Karpas-422 (cell line): ENCODE measurements at places on chromosomes 11 and 22. TPM values are rescaled to one million over a fixed set of nuclear protein-coding genes. Genes with fewer than 3 reads are reported as not detected.

NPAS4 gene
- total RNA-seq: not detected in 2 replicates

FXYD6 gene
- total RNA-seq: not detected in 2 replicates

PDGFB gene
- 0.43 and 2.9 TPM in 2 replicates for total RNA-seq

KCNJ1 gene
- total RNA-seq: not detected in 2 replicates

ACR gene
- not detected in 2 replicates for total RNA-seq

DNA sequence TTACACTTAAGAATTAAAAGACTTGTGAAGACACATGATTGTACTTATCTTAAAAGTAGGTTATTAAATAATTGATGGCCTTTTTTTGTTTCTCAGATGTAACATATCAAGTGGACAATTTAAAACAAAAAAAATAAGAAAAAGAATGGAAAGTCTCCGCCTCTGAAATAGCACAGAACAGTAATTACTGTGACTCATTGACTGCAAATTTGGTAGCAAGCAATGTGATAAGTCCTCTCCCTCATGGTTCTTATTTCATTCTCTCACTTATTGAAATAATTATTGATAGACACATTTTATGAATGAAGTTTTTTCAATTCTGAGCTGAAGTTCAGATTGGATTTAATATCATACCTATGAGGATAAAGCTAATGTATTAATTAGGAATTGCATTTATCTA lies 717.9 kb upstream of the LUZP2 start:
- DNase-seq: no peak

DNA sequence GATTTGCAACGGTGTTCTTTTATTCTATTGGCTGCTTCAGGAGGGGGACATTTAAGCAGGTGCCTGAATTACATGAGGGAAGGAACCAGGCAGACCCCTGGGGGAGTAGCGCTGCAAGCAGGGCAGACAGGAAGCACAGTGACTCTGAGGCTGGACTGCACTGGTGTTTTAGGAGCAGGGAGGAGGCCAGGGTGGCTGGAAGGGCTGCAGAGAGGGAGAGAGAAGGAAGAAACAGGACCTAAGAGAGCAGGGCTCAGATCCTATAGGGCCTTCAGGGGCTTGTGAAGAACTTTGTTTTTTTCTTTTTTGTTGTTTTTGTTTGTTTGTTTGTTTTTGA lies 62.5 kb upstream of the SORL1-AS1 start:
- DNase-seq: no peak

DNA sequence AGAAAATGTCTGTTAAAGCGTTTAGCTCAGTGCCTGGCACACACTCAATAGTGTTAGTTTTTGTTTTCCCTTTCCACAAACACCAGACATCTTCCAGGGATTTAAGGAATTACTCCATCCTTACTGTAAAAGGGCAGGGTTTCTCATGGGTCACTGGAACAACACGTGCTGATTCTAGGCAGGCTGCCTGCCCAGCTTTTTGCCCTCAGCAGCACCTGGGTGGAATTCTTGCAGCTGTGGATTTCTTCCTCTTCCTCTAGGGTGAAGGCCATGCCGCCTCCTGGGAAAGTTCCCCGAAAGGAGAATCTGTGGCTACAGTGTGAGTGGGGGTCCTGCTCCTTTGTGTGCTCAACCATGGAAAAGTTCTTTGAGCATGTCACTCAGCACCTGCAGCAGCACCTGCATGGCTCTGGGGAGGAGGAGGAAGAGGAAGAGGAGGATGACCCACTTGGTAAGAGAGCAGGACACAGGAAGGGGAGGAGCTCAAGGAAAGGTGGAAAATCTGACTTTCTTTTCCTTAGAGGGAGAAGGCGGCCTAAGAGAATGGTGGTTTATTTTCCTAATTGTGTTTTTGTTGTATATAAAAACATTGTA lies 5.4 kb downstream of the HINFP start:
- no peak for DNase-seq

DNA sequence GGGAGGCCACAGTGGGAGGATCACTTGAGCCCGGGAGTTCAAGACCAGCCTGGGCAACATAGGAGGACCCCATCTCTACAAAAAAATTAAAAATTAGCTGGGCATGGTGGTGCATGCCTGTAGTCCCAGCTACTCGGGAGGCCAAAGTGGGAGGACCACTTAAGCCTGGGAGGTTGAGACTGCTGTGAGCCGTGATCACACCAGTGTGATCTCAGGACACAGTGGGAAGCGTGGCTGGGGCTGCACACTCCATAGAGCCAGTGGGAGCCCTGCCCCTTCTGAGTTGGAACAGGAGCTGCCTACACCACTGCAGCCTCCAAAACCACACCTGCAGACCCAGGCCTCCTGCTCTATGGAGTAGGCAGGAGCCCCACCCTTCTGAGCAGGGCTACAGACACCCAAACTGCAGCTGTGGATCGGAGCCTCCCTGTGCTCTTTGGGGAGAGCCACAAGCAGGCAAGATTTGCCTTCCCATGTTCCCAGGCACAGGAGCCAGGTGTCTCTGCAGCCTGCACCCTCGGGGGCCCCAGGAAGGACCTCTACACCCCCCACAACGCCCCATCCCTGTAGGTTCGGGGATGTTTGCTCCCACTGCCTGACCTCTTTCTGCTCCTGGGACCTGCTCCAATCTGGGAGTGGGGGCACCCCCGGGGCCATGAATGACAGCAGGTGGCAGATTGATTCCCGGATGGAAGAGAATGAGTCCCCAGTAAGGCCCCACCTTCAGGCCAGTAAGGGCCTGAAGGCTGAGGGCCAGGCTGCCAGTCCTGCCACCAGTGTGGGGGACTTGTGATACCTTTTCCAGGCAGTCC lies 245.4 kb downstream of the BUD13 start:
- DNase-seq: no peak

DNA sequence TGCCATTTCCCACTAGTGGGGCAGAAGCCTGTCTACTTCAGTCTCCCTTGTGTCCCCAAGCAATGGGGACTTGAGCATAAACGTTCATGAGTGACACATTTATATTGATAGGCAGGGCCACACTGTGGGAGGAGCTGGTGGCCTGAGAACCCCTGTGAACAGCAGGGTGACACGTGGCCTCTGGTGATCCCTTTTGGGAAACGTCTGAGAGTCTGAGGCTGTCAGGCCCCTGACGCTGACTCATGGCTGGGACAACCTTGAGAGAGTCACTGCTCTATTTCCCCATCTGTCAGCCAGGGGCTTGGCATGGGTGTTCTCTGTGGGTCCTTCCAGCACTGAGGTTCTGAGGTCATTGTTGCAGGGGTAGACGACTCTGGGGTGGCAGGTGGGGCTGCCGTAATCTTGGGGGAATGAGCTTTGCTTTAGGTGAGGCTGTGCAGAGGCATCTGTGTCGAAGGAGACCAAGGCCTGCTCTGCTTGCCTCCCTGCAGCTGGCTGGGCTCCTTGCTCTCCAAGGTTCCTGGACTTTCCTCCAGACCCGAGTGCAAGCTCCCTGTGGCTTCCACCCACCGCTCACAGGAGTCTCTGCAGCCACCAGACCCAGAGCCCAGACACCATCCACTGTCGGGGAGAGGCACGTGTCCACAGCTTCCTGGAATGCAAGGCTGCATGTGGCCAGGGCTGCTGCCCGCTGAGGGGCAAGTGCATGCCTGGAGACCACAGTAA lies 54.7 kb downstream of the SMIM38 start:
- no peak for DNase-seq

DNA sequence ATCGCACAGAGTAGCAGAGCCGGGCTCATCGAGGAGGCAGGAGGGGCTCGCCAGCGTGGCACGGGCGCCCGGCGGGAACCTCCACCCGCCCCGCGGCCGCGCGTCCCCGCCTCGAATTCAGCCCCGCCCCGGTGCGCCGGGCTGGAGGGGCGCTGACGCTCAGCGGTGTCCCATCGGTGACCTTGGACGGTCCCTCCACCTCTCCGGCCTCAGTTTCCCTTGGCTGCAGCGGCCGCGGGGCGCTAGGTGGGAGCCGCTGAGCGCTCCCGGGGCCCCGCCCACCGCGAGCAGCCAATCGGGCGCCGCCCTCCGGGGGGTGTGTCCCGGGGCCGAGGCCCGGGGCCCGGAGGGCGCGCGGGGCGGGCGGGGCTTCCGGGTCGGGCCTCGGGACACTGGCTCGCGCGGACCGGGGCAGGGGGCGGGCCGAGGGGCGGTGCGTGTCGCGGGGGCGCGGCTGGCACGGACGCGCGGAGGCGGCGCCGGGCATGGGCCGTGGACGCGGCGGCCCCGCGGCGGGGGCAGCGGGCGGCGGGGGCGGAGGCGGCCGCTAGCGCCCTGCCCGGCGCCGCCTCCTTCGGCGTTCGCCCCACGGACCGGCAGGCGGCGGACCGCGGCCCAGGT lies at the start of gene PPARA:
Gene PPARA, plus strand, starts transcription at position 493 of the 621 bp plus-strand sequence. CDS start 47,858 bp downstream, outside the sequence.
- peak; percentile 92 for DNase-seq

- no peak for DNase-seq
These were observed 687 bp downstream of the ZNF202 start for GRCh38 chr11:123740787-123741158.

- DNase-seq: no peak
These were observed 2.2 kb upstream of the BPIFC start for GRCh38 chr22:32466496-32466895.

- DNase-seq: no peak
These were observed 16.5 kb downstream of the TOLLIP start for GRCh38 chr11:1292644-1293618.

- no peak for DNase-seq
These were observed 79.5 kb upstream of the CRYBB3 start for GRCh38 chr22:25120093-25120561.

DNA sequence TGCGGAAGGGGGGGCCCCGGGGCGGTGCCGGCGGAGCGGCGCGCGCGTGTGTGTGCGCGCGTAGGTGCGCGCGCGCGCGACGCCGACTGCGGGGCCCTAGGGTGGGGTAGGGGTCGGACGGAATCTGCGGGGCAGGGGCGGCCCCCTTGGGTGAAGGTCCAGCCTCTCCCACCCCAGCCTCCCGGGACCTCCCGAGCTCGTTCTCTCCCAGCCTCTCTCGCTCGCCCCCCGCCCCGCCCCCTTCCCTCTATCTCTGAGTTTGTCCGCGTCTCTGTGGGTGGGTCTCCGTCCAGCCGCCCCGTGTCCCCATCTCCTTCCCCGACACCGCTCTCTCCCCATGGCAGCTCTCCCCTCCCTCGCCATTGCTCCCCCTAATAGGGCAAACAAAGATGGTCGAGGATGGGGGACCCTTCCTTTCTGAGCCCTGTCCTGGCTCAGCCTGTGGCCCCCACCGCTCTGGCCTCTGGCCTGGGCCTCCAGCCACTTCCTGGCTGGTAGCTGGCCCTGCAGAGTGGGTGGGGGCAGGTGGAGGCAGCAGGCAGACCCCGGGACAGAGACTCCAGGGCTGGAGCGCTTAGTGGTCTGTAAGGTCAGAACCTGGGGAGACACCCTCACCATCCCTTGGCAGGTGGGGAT lies 33.0 kb upstream of the PRR5 start:
- DNase-seq: no peak

- DNase-seq: no peak
These were observed 494.4 kb upstream of the B3GAT1 start for GRCh38 chr11:134906356-134906955.

DNA sequence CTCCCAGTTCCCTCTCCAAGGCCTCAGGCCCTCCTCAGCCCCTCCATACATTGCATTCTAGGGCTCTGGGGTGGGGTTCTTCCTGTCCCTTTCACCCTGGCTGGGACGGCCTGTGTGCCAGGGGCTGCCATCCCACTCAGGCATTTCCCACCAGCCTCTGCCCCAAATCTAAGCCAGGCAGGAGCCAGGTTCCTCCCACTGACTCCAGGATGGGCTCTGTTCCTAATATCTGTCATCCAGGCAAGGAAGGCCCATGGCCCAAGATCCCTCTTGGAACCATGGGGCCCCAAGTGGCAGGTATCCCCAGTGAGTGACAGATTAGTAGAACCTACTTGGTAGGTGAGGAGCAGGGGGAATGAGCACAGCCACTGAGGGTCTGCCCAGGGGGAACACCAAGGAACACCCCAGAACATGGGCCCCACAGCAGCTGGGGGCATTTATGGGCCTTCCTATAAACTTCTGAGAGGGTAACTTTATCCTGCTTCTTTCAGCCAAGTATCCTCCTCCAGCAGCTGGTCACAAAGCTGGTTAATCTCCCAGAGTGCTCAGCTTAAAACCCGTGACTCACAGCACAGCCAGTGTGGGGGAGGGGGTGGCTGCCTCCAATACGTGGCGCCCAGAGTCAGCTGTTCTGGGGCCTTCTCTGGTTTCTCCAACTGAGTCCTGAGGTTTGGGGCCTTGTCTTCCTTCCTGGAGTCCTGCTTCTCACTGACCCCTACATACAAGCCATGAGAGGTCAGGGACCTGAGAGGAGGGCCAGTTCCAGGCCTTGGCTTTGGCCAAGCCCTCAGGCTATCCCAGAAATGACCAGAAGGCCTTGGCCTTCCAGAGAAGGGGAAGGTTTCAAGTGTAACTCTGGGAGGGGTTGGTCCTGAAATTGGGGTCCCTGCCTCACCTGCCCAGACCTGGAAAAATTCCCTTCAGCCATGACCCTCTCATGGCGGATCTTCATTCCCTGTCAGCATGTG lies 19.9 kb upstream of the MYOD1 start:
- DNase-seq: no peak

GRCh38 chr11:65150509-65151299 lies 16.4 kb upstream of the SYVN1 start:
- DNase-seq: no peak

- no peak for DNase-seq
These were observed 17.4 kb upstream of the ANO1 start for GRCh38 chr11:70060611-70061293.

DNA sequence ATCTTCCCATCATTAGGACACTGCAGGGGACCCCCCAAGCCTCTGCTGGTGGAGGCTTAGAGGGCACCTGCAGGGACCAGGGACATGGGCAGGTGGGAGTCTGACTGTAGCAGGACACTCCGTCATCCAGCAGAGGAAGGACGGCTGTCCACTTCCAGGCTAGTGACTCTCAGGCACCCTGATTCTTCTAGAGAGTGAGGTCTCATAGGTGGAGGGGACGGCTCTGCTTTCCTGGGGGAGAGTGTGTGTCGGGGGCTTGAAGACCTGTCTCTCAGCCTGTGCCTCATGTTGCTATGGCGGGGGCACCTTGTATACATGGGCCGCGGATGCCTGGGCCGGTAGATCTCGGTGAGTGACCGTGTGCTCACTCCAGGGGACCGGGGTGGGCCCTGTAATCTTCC lies 1116.6 kb downstream of the BRD1 start:
- no peak for DNase-seq

GRCh38 chr11:96338910-96339705 lies 3.9 kb downstream of the MAML2 start:
- peak; percentile 77 for DNase-seq

- DNase-seq: no peak
These were observed 6.8 kb downstream of the BET1L start for GRCh38 chr11:200224-201003.
